ENCODE measurements at places on chromosomes 13 and 19. TPM values are rescaled to one million over a fixed set of nuclear protein-coding genes. Genes with fewer than 3 reads are reported as not detected.

DNA sequence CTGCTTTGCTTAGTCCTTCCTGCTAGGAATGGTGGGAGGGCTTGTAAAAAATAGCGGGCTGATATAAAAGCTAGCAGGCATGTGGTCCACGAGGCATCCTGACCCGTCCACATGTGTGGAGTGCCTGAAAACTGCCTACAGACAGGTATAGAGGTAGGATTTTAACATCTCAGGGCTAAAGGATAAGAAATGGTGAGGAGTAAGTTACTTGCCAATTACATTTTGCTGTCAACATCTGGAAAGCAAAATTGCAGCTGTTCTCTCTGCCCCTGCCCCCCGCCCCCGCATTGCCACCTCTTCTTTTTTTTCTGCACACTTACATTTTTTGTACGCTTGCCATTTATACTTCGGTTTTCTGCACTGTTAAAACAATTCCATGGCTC, 21.0 kb downstream of the NFIX start:
- no peak for DNase-seq

DNA sequence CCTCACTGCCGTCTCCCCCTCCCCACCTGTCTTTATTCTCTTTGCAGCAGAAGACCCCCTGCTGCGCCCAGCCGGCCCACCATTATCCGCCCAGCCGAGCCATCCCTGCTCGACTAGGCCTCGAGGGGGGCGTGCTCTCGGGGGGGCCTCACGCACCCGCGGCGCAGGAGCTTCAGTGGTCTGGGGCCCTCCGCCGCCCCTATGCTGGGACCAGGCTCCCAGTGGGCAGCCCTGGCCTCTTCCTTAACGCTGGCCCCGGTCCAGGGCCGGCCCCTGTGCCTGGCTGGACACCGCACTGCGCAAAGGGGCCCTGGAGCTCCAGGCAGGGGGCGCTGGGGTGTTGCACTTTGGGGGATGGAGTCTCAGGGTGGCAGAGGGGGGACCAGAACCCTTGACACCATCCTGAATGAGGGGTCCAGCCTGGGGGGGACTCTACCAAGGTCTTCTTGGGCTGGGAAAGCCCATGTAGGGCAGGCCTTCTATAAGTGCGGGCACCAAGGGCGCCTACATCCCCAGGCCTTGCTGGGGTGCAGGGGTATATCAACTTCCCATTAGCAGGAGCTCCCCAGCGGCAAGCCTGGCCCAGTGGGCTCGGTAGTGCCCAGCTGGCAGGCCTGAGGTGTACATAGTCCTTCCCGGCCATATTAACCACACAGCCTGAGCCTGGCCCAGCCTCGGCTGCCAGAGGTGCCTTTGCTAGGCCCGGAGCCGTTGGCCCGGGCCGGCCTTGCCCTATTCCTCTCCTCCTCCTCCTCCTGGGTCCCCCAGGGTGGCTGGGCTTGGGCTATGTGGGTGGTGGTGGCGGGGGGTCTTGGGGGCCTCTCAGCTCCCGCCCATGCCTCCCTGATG, 4.9 kb downstream of the TMED1 start:
- no peak for DNase-seq

GRCh38 chr13:53821632-53822031, 793.0 kb downstream of the OLFM4 start:
- DNase-seq, result no peak

DNA sequence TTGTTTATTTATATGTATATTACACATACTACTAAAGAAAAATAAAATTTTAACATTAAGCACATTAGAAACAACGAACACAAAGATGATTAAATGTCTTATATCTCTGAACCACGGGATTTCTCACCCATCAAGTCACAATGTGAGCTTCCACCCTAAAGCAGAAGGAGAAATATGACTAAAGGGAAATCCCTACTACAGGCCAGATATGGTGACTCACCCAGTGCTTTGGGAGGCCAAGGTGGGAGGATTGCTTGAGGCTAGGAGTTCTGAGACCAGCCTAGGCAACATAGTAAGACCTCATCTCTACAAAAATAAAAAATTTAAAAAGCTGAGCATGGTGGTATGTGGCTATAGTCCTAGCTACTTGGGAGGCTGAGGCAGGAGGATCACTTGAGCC, 24.6 kb downstream of the DCT start:
- DNase-seq, result no peak

DNA sequence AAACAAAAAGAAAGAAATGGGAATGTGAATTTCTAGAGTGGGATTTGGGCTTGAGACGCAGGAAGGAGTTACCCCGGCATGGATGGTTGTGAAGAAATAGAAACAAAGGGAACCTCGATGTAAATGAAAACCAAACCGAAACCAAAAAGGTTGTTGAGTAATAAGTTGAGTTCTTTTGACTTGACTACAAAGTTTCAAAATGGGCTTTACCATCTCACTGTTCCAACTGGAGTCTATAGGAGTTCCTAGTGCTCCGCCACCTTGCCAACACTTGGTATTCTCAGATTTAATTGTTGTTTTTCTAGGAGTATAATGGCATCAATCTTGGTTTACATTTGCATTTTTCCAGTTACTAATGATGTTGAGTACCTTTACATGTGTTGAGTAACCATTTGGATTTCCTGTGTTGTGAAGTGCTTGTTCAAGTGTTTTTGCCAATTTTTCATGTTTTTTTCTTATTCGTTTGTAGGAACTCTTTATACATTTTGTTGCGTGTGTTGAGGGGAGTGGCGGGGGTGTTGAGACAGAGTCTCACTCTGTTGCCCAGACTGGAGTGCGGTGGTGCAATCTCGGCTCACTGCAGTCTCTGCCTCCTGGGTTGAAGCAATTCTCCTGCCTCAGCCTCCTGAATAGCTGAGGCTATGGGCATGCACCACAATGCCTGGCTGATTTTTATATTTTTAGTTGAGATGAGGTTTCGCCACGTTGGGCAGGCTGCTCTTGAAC, 9.2 kb downstream of the UBE2S start:
- DNase-seq, result no peak

DNA sequence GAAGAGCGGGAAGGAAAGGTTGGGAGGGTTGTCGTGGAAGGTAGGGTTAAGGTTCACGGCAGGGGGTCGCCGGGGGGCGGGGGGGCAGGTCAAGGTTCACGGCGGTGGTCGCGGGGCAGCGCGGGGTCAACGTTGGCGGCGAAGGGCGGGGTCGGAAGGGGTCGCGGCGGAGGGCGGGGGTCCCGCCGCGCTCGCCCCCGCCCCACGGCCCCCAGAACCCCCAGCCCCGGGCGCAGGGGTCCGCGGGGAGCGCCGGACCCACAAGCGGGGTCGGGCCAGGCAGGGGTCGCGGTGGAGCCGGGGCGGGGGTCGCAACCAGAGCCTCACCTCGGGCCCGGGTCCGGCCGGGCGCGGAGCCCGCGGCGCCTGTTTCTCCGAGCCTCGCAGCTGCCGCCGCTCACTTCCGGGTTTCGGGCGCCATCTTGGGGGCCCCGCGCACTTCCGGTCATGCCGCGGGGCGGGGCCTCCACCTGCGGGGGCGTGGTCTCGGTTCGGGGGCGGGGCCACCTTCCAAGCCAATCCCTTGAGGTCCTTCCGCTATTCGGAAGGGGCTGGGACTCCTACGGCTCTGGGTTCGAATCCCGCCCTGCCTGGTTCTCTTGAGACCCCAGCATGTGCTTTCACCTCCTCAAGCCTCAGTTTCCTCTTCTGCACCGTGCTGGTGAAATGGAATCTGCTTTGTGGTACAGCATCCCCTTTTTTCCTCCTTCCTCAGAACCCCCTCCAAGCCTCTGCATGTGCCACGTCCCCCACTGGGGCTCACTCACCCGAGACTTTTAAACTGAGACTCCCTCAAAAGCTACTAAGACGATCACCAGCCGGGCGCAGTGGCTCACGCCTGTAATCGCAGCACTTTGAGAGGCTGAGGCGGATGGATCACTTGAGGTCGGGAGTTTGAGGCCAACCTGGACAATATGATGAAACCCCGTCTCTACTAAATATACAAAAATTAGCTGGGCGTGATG, at the start of gene SBNO2:
Gene SBNO2 (minus strand): TSS at position 424 of the 965 bp plus-strand sequence. CDS start 19,992 bp downstream, outside the sequence.
- peak; percentile 61 for DNase-seq

DNA sequence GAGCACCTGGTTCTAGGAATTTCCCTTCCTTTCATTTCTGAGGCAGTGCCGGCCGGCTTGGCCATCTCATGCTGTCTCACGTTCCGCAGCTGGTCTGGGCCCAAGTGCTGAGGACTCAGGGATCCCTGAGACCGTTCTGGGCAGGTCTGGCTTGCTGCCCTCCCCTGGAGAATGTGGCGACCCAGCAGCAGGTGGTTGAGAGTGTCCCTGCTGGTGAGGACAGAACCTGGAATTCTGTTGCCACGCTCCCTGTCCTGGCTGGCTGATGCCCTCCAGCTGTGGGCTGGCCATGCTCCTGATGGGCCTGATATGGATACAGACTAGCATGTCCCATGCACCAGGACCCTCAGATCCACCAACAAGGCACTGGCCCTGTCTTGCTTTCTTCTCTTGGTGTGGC, 114.0 kb upstream of the C1QTNF9B start:
- DNase-seq, result no peak

Gene CLEC17A
- total RNA-seq, result not detected

GRCh38 chr19:7337380-7338194, 11.2 kb upstream of the ARHGEF18 start:
- DNase-seq, result no peak

GRCh38 chr19:45526143-45526542, 18.9 kb downstream of the VASP start:
- peak; percentile 30 for DNase-seq

Gene CEACAM3
- not detected for total RNA-seq

Gene SEMA6B
- total RNA-seq, result 8.4 TPM

GRCh38 chr19:16398530-16399249, 73.1 kb downstream of the EPS15L1 start:
- no peak for DNase-seq

DNA sequence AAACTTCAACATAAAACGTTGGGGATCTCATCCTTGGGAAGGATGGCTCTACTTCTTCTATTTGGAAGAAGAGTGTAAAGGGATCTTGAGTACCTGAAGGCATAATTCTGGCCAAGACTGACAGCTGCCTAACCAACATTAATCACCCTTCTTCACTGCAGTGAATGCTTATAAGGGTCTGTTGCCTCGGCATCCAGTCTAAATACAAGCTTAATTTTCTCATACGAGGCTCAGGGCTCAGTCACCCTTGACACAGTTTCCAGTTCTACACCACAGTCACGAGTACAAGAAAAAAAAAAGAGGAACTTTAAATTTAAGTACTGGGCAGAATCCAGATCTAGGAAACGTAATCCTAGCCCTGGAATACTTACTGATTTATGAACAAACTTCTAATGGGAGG, 9.0 kb downstream of the FPR3 start:
- no peak for DNase-seq

GRCh38 chr13:34914416-34914815, 27.7 kb upstream of the NBEA start:
- no peak for DNase-seq

Gene SRRM5
- total RNA-seq, result not detected

- no peak for DNase-seq
Measured at GRCh38 chr13:30396434-30397075, 25.7 kb upstream of the UBE2L5 start.

Gene CTXN1
- total RNA-seq, result 3.6 TPM

DNA sequence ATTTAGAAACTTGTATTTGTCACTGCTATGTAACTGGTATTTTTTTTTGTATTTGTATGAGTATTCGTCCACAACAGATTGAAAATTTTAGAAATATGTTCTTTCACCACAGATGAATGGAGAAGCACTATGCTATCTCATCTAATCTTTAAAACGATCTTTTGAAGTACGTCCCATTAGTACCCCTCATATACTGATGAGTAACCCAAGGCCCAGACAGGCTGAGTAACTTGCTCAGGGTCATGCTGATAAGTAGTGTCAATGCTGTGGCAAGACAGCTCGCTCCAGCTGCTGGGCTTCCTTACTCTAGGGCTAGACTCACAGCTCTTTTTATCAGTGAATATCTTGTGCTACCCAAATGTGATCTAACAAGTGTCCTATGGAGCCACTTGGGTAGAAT, 154.2 kb downstream of the SUCLA2 start:
- DNase-seq, result no peak

GRCh38 chr19:574658-575526, 2.5 kb downstream of the BSG start:
- DNase-seq, result peak; percentile 45

- no peak for DNase-seq
Measured at GRCh38 chr19:42422901-42423461, 4.2 kb downstream of the LIPE start.

Gene ZNF221
- total RNA-seq, result 1.1 TPM

GRCh38 chr13:109672545-109672944, 113.8 kb downstream of the IRS2 start:
- DNase-seq, result peak; percentile 53

DNA sequence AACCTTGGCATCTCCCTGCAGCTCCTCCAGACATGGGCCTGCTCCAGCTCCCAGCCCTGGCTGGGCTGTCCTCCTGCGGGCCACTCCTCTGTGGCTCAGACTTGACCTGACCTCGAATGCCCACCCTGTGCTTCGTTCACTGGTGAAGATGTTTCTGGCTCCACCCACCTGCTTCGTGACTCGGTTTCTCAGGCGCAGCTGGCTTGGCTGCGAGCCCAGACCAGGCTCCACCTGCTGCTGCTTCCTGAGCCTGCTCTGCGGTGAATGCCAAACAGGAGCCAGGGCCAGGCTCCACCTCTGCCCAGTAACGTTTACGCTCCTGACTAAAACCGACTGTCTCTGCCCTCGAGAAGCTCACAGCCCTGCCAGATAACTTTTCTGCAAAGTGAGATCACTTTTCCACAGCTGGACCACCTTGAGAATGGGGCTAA, 8.9 kb upstream of the RSPH6A start:
- no peak for DNase-seq

DNA sequence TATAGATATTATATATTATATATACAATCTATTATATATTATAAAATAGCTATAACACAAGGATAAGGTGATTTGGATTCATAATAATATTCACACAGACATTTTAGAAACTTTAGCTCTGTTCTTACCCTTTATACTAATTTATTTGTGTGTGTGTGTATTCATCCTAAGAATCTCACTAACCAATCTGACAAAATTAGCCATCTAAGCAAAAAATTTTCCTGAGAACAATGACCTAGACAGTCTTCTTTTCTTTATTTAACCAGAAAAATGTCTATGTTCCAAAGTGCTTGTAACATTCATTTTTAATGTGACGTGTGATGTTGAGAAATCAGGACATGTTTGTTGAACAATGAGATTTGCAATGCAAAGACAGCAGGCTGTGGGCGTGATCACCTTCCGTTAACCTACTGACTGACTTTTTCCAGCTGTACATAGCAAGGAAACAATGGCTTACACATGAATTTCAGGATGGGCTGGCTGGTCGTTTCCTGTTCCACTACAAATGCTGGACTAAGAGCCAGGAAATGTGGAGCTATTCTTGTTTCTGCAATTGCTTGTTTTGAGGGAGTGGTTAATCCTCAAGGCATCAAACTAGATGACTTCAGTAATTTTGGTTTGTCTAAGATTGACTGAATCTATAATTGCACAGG, 634.6 kb upstream of the ARGLU1 start:
- DNase-seq, result no peak

Gene ZNF181
- 13.0 TPM for total RNA-seq

GRCh38 chr19:44951179-44952159, 3.7 kb upstream of the CLPTM1 start:
- peak; percentile 48 for DNase-seq

Gene FBXW9
- 6.4 TPM for total RNA-seq

- no peak for DNase-seq
Measured at GRCh38 chr13:19910336-19911072, 47.1 kb upstream of the ZMYM5 start.

Gene SIGLECL1
- total RNA-seq, result 0.39 TPM

Measured in H4 (cell line).